ENCODE measurements at places on chromosomes 12 and 14.
A peak's percentile ranks its signal among the peaks of the same experiment; 100 is the strongest.

DNA sequence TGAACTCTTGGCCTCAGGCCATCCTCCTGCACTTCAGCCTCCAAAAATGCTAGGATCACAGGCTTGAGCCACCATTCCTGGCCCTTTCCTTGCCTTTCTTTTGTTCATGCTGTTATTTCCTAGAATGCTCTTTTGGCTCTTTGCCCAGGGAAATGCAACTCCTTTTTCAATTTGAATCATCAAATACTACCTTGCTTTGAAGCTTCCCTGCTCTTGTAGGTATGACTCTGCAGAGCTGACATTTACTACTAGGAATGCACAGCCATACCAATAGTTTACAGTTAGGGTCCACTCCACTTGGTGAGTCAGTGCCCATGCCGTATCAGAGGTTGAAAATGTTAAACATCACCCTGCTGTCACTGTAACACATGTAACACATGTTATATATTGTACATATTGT lies 107.0 kb upstream of the CRY1 start:
- no peak for DNase-seq

DNA sequence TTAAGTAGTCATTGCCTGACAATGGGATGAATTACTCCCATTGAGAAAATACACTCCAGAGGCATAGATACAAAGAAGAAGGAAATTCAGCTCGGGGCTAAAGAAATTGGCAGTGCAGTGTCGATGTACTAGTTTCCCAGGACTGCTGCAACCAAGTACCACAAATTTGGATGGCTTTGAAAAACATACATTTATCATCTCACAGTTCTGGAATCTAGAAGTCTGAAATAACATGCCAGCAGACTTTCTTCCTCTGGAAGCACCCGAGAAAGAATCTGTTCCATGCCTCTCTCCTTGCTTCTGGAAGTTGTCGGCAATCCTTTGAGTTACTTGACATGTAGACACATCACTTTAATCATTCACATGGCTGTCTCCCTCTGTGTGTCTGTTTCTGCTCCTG lies 101.9 kb downstream of the TMTC3 start:
- no peak for DNase-seq

- DNase-seq: no peak
Measured at GRCh38 chr12:93856611-93857010, 179.4 kb downstream of the CRADD start.

DNA sequence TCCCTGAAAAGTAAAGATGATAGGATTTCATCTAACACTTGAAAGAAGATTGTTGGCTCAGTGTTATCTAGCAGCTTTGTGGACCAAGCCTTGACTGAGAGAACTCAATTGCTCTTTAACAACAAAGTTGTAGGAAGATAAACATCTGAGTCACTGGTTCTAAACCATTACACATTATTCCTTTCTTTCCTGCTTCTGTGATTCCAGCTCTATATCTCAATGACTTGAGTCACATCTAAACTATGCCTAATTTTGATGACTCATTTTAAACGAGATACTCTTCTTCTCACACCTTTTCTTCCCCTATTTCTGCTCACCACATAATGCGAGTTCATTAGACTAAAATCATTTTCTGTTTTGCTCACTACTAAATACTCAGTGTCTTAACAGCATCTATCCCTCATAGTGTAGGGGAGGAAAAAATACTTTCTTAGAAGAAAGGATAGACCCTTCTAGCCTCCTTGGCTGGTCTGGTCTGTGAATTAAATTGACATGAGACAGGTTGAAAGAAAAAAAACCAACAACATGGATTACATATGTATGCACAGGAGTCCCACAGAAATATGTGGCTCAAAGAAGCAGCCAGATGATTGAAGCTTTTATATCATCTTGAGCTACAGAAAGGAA lies 201.4 kb downstream of the C12orf50 start:
- DNase-seq: no peak

DNA sequence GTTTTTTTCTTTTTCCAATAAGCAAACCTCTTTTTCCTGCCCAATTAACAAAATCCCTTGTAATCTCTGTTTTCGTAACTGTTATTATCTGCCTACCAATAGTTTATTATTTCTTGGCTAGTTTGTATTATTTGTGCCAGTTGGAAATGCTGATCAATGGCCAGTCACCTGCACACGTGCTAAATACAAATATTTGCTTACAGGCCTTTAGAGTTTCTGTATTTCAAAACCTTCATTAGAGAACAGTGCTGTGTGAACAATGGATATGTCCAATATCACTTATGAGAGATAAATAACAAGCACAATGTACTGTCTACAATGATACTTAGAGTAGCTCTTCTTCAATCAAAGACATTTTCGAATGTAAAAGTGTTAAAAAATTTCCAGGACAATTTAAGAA lies 10.8 kb upstream of the DYRK2 start:
- no peak for DNase-seq

DNA sequence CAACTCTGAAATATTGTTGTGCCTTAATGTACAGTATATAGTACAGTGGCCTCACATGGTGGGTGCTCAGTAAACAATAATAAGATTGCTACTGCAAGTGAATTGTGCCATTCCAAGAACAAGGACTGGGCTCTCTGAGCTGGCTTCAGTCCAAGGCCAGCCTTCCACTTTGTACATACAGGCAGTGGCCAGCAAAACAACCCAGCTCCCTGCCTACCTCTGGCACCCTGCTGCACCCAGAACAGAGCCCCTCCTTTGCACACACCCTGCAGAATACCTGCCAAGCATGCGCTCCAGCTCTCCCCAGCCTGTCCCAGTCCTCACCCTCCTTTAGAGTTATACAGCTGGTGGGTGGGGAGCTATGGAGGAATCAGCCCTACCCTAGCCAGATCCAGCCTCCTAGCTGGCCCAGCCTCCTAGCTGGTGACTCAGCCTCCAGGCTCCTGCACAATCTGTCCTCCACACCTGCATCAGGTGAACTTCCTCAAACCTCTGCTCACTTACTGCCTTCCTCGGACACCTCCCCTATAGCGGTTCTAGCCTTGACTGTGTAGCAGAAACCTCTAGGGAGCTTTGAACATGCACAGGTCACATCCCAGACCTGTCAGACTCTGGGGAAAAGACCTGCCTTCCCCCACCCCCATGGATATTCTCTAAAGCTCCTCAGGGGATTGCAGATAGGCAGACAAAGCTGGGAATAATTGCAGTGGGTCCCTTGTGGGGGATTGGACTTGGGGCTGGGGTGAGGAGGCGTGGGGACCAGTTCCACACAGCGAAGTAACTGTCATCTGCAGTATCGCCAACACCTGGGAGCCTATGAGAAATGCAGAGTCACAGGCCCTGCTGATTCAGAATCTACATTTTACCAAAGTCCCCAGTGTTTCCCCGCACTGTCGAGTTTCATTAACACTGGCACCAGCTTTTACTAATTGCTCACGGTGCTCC lies 17.9 kb downstream of the ZDHHC22 start:
- DNase-seq: no peak

DNA sequence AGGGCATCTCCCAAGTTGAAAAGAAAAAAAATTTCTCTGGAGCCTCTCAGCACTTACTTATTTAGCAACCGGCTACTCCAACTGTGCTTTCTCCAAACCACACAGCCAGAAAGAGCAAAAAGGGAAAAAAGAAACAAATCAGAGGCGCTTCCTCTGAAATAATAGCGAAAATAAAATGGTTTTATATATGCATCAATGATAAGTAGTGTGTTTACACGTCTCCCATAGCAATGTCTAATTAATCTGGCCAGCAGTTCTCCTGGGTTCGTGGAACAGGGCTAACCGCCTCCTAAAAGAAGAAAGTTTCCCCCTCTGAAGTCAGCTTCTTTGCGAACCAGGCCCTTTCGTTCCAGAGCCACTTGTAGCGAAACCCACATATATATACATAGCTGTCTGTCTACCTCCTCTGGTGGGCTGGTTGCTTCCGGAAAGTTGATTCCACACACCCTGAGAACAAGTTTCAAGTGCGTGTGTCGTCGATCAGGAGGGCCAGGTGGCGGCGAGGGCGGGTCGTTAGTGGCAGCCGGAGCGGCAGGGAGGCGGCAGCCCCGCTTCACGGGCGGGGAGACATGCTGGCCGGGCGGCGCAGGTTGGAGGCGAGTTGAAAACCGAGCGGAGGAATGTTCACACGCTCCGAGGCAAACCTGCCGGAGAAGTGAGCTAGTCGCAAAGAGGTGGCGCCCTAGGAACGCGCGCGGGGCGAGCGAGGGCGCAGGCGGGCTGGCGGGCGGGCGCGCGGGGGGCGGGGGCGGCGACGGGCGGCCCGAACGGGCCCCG lies 2.7 kb downstream of the PTHLH start:
- DNase-seq: no peak

- no peak for DNase-seq
Measured at GRCh38 chr14:101224356-101225156, 321.0 kb upstream of the RTL1 start.

- no peak for DNase-seq
Measured at GRCh38 chr12:85698937-85699336, 137.3 kb downstream of the RASSF9 start.

DNA sequence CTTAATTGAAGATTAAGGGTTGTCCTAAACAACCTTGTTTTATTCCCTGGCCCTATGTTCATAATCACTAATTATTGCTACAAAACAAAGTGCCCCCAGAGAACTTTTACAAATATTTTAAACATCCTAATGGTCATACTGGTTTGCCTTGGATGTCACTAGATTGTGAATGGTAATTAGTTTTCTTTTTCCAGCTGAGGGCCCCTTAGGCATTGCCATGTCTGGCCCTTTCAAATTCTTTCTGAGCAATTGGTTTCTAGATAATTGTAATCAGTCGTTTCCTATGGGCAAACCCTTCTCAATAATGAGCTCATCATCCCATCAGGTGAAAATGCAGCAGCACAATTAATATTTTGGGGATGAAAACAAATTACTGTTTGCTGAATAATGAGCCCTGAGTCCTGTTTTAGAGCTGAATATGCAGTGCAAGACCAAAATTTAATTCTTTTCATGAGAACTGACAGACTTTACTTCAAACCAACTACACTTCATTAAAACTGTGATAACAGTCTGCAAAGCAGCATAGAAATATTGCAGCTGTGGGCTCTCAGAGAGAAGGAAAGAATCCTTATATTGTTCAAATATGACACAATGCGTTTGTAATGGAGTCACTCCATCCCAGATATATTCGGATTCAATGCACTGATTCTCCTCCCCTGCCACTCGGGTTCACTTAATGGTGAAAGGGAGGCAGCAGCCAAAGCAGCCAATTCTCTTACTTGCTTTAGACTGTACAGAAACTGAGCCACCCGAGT lies 67.7 kb upstream of the ARHGAP5 start:
- no peak for DNase-seq

GRCh38 chr14:102150083-102150482 lies 10.4 kb downstream of the WDR20 start:
- no peak for DNase-seq

GRCh38 chr12:59142183-59142790 lies 222.0 kb upstream of the LRIG3 start:
- DNase-seq: no peak

- DNase-seq: no peak
Measured at GRCh38 chr12:27220055-27220987, 23.8 kb upstream of the STK38L start.

DNA sequence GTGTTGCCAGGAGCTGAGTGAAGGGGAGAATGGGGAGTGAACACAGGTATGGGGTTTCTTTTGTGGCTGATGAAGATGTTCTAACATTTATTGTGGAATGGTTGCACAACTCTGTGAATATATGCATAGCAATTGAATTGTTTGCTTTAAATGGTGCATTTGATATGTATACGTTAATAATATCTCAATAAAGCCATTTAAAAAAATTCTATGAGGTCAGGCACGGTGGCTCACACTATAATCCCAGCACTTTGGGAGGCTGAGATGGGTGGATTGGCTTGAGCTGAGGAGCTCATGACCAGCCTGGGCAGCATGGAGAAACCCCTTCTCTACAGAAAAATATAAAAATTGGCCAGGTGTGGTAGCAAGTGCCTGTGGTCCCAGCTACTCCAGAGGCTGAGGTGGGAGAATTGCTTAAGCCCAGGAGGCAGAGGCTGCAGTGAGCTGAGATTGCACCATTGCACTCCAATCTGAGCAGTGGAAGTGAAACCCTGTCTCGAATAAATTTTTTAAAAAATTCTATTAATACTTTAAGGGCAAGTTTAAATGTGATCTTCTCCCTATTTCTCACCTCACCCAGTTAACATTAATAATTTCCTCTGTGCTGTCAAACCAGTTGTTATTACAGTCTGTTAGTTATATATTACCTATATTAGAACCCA lies 65.3 kb downstream of the DENND5B start:
- DNase-seq: no peak

GRCh38 chr14:90864741-90865140 lies 48.5 kb upstream of the TTC7B start:
- no peak for DNase-seq

GRCh38 chr12:64452559-64453329 lies 824 bp downstream of the TBK1 start:
- peak; percentile 91 for DNase-seq
